CD4-positive, alpha-beta T cell treated with Interleukin-10 for 1 hour (primary cell): ENCODE measurements at places on chromosomes 5 and 9.
A peak's percentile ranks its signal among the peaks of the same experiment; 100 is the strongest.

DNA sequence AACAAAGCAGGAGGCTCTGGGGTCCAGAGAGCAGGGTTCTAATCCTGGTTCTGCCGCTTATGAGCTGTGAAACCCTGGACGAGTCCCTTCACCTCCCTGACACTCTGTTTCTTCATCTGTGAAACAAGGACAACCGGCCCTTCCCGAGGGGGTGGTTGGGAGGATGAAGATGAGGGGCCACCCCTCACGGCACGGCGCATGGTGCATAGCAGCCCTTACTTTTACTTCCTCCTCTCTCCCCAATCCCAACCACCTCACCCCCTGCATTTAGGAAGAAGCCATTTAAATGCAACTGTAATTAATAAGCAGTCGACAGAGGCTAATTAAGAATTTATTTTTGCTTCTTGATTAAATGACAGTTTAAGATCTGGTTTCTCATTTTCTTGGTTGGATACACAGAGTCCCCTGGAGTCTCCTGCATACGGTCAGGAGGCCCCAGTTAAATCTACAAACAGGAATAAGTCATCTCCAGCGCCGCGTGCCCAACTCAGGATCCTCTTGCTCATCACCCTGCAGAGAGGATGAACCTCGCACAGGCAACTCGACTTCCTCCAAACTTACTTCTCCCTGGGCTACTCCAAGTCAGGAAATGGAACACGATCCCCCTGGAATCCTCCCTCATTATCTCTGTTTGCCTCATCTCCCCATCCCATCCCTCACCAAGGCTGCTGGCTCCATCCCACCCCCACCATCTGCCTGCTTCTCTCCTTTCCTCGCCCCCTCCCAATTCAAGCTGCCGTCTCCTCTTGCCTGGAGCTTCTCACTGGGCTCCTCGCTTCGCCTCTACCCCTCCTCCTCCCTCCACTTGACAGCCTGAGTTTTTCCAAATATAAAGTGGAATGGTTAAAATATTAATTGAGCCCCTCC, 95.9 kb downstream of the HRH2 start:
- no peak for DNase-seq

GRCh38 chr9:89743573-89744254, 138.9 kb downstream of the GADD45G start:
- DNase-seq = peak; percentile 68

DNA sequence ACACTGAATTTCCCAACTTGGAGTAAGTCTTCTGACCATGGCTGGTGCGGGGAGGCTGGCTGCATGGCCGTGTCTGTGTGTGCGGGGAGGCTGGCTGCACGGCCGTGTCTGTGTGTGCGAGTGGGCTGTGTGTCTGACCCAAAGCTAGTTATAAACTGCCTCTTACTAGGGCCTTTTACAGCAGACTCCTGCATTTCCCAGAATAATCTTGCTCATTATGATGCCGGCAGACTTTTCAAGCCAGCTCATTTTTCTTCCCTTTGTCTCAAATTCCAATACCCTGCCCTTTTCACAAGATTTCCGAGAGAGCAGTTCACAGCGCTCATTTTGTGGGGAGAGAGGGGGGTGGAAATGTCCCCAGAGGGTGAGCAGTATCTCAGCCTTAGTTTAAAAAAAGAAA, 470.7 kb upstream of the BRINP1 start:
- no peak for DNase-seq

DNA sequence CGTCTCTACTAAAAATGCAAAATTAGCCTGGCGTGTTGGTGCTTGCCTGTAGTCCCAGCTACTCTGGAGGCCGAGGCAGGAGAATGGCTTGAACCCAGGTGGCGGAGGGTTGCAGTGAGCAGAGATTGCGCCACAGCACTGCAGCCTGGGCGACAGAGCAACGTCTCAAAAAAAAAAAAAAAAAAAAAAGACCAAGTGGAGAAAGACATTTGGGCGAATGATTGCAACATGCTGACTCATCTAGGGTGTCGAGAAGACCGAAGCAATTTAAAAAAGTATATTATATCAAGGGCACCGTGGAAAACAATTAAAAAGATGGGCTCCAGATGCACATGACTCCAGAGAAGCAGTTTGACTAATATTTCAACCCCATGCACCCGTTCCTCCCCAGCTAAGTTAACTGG, 9.2 kb downstream of the KLF4 start:
- no peak for DNase-seq

DNA sequence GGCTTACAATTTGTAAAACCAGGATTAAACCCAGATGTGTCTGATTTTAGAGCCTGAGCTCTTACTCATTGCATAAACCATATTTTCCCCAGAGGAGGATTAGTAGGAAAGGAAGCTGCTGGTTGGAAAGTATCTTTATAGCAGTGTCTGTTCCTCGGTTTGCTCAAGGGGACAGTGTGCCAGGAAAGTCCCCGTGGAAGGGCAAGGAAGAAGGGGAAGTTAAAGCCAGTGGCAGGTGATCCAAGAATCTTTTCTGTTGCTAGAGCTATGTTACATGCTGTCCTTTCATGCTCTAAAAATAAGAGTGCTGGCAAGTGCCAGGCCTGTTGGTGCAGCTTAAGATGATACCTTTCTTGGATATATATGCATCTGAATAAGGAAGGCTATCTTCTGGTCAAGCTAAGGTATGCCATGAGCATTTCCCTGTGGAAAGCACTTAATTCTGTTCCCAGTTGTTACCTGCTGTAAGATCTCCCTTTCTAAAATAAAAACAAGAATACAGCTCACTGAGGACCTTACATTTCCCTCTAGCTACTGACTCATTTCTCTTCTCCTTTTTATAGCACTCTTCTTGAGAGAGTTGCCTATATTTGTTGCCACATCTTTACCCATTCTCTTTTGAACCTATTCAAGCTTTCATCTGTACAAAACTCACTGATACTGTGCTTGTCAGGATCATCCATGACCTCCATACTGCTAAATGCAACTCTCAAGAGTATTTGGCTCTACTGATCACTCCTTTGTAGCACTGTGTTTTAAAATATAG, 8.0 kb downstream of the PDCD1LG2 start:
- no peak for DNase-seq

GRCh38 chr5:6048746-6049145, 329.6 kb downstream of the MED10 start:
- DNase-seq = no peak

DNA sequence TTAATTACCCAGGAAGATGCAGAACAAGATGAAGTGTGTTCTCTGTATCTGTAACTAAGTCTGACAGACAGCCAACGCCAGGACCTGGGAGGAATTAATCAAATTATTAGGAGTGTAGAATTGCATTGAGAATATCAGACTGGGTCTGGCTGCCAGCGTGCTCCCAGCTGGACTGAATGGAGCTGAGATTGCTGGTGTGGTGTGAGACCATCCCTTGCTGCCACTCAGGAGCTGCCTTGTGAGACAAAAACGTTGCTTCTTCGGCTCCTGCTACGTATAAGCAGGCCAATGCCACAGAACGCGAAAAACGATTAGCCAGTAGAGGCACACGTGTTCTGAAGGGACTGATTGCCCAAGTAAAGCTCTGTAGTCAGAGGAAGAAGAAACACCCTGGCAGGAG, 66.8 kb downstream of the AMBP start:
- no peak for DNase-seq

DNA sequence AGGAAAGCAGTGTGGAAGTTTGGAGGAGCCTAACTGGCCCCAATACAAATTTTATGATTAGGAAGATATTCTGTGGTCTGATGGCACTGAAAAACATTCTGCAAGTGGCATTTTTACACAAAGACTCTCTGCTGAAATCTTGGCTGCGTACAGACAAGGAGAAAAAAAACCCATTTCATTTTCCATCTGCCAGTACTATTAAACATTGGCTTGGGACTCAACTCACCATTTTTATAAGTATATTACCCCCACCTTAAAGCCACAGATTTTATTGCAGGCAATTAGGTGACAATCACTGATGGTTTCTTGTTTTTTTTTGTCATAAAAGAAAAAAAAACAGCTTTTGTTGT, 206.9 kb downstream of the PTTG1 start:
- DNase-seq = no peak

DNA sequence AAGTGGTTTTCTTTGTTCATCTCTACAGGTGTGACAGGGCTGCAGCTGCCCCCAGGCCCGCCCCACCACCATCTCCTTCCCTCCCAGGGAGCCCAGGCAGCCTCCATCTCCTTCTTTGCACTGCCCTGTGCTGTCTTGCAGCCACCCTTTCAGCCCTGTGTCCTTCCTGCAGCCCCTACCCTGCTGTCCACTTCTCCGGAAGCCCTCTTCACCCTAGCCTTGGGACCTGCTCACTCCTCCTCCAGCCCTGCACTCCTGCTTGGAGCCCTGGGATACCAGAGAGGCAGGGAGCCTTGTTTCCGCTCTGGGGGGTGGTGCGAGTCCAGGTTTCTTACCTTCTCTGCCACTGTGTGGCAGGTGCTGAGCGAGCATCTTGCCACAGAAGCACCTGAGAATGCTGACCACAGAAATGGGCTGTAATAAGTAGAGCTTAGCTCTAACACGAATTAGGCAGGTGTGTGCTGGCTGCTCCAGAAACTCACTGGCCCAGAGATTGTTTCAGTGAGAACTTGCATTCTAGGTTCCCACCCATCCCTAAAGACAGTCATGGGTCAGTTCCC, 51.3 kb upstream of the GADD45G start:
- no peak for DNase-seq

GRCh38 chr9:114612272-114612923, 1.3 kb downstream of the TMEM268 start:
- DNase-seq = no peak

GRCh38 chr5:171580502-171581265, 161.2 kb downstream of the FGF18 start:
- DNase-seq = no peak

DNA sequence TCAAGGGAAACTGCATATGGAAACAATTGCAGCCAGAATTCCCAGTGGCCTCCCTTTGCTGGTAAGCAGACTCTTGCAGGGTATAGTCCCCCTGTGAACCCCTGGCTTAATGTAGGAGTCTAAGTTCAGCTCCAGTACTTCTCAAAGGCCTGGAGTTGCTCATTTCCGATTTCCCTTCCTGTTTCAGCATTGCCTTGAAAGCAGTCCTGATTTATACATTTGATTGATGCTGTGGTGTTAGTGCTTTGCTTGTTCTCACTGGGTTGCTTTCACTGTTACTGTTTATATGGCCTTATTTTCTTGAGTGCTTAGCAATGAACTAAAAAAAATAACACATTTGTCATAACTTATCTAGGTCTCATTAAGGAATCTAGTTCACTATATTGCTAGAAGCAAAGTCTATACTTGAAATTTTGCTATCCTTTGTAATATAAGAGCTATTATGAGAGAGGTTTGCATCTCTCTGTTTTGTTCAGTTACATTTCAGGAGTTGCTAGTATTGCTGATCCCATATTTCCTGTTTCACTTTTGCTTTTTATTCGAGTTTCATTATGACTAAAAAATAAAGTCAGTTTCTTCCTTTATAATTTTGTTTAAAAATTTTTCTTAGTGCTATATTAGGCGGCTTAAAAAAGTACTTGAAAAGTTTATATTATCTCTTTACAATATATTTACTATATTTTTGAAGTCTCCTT, 122.4 kb upstream of the NMUR2 start:
- peak; percentile 9 for DNase-seq

DNA sequence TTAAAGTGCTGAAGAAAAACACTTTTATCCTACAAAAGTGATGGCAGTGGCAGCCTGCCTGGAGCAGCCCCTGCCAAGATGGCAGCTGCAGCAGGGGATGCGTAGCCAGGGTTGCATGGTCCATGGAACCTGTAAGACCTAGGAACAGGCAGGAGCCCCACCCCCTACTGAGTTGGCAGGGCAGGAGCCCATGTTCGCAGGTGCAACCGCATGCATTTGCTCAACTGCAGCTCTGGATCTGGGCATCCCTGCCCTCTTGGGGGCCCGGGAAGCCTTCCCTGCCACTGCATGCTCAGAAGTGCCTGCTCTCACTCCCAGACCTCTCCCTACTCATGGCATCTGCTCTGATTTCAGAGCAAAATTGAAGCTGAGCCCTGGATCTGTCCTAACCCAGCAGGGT, 779.6 kb downstream of the CDH18 start:
- DNase-seq = no peak

DNA sequence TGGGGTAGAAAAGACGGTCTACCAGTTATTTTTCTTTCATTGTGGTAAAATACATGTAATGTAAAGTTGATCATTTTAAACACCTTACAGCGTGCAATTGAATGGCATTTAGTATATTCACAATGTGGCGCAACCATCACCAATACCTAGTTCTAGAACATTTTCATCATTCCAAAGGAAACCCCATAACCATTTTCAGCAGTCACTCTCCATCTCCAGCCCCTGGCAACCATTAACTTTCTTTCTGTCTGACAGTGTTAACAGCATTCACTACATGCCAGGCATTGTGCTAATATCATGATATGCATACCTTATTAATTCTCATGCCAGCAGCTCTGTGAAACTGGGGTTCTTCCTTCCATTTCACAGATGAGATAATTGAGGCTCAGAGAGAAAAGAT, 32.0 kb downstream of the PTGS1 start:
- DNase-seq = no peak

DNA sequence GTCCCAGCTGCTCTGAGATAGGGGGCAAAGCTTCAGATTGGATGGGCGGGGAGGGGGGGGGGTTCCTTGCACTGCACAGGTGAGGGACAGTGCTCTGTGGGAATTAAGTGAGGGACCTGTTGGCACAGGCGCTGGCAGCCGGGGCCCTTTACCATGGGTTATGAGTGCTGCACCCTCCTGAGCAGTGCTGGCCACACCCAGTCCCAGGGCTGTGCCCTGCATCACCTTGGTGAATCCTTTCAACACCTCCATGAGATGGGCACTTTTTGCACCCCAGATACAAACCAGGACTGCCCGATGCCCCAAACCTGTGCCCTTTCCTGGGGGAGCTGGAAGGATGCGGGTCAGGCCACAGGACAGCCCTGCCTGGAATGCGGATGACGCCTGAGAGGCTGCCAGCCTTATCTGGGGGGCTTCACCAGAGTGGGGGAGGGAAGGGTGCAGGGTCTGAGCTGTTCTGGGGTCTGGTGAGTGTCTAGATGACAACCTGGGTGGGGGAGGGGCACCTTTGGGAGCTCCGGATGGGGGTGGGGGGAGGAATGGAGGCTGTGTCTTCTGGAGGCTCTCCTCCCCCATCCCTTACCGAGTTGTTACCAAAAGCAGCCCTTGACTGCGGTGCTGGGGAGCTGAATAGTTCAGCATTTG, 5.2 kb downstream of the CRB2 start:
- no peak for DNase-seq

DNA sequence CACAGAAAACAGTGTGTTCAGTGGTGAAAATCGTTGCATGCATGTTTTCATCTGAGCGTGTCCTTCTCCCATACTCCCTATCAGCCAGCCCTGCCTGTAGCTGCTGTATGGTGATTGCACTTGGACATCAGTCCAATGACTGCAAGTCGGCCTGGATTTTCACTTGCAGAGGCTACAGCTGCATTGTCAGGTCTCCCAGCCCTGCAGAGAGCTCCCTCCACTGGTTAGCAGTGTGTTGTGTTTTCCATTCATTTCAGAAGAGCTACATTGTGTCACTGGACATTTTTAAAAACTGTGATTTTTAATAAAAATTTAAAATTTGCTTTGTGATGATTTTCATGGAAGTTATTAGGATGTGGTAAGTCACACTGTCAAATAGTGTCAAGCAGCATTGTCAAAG, 96.6 kb downstream of the SYK start:
- no peak for DNase-seq
